AG04449 (cell line): ENCODE measurements at places on chromosomes 7 and 10.

DNA sequence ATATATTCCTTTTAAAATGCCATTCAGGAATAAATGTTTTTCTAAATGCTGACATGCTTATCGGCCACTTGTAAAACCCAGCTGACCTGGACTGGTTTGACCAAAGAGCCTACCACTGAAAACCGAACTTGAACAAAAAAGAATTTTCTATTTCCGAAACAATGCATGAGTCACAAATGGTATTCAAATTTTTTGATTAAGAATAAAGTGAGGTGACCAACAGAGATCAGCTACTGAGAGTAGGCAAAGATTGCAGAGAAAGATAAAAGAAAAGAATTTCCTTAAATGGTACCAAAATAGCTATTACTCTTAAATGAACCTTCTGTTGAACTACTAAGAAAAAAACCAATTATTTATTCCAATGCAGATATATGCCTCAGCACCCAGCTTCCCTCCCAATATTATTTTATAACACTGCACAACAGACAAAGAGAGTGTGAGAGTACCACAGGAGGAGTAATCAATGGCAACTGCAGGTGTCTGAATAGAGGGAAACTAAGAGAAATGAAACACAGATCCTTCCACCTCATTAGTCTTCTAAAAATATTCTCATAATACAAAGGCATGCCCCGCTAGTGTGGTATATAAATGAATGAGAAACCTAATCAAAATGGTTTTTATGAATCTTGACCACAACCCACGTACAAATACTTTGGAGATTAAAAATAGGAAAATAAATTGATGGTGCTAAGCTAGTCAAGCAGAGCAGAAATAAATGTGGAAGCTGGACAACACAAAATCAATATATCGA, 20.1 kb downstream of the OSBPL3 start:
- no peak for DNase-seq

- no peak for DNase-seq
Measured at GRCh38 chr7:56003749-56004148, 39.4 kb downstream of the NIPSNAP2 start.

DNA sequence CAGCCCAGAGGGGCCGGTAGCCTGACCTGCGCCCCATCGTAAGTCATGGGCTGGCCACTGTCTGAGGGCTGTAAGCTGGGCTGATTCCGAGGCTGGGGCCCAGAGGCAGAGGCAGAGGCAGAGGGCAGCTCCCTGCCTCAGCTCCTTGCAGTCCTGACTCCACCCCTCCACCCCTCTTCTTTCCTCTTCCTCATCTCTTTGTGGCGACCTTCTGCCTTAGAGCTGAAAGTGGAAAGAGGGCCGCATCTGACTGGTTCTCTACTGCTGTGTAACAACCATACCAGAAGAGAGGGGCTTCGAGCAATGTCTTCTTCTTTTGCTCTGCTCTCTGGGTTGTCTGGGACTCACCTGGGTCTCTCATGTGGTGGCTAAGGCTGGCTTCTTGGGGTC, 179.1 kb downstream of the RPS24 start:
- no peak for DNase-seq

DNA sequence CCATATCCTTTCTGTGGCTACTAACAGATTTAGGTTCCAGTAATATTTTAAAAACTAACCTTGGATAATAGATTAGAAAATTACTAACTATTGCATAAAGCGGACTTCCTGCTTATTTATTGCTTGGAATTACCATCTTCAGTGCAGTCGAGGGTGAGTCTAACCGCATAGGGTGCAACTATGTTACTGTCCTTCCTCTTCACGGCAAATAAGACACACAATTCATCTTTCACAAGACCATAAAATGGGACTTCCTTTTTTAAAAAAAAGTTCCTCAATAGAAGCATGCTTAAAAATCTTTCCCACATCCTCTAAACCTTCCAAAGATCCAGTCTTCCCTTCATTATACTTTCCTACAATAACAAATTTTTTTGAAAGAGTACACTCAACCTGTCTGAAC, 2.1 kb downstream of the SLC25A40 start:
- DNase-seq = no peak

DNA sequence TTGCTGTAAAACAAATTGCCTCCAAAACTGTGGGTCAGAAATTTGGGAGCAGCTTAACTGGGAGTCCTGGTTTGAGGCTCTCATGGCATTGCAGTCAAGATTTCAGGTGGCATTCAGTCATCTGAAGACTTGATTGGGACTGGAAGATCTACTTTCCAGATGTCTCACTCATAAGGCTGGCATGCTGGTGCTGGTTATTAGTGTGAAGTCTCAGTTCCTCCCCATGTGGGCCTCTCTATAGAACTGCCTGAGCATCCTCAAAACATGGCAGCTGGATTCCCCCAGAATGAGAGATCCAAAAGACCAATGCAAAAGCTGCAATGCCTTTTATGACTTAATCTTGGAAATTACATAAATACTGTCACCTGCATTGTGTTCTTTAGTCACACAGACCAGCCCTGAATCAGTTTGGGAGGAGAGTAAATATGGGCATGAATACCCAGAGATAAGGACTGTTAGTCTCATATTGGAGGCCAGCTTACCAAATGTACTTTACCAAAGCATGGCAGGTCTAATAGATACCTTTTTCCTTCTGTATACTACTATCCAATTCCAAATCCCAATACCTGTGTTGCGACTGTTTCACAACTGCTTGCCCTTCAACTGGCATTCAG, 6.5 kb upstream of the HERPUD2 start:
- DNase-seq = no peak

- DNase-seq = no peak
Measured at GRCh38 chr10:60420991-60421894, 31.6 kb upstream of the ANK3 start.

GRCh38 chr10:72206511-72207229, 9.1 kb upstream of the ANAPC16 start:
- DNase-seq = no peak
